Right hindlimb (tissue), 1 donor: ENCODE measurements at places on chromosomes 2 and 18.

- no peak for DNase-seq
Measured at GRCh38 chr2:226615891-226616290, 183.7 kb downstream of the IRS1 start.

DNA sequence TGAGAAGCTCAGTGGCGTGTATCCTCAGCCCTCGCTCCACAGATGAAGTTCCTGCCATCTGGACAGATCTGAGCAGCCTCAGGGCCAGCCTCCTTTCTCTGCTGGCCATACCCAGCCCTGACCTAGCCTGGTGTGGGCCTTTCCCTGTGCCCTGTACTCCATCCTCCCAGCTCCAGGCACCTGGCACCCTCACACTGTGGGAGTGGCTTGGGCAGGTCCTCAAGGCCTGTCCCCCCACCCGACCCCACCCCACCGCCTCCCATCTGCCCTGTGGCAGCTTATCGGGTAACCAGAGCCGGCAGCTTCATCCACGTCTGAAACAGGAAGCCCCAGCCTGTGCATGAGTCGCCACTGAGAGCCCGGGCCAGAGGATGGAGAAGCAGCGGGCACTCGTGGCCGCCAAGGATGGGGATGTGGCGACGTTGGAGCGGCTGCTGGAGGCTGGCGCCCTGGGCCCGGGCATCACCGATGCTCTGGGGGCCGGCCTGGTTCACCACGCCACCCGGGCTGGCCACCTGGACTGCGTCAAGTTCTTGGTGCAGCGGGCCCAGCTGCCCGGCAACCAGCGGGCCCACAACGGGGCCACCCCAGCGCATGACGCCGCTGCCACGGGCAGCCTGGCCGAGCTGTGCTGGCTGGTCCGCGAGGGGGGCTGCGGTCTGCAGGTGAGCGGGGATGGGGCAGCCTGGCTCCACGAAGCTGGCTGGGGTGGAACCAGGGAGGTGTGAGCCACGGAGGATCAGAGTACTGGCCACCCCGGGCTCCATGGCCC lies at the start of gene ESPNL:
ESPNL (plus strand) TSS at position 292 of the 772 bp plus-strand sequence; CDS start at position 372, 80 bp downstream.
- no peak for DNase-seq

GRCh38 chr2:241893265-241893664 lies 23.7 kb downstream of the RTP5 start:
- no peak for DNase-seq

GRCh38 chr18:56632070-56633022 lies 6.0 kb downstream of the TXNL1 start:
- no peak for DNase-seq

DNA sequence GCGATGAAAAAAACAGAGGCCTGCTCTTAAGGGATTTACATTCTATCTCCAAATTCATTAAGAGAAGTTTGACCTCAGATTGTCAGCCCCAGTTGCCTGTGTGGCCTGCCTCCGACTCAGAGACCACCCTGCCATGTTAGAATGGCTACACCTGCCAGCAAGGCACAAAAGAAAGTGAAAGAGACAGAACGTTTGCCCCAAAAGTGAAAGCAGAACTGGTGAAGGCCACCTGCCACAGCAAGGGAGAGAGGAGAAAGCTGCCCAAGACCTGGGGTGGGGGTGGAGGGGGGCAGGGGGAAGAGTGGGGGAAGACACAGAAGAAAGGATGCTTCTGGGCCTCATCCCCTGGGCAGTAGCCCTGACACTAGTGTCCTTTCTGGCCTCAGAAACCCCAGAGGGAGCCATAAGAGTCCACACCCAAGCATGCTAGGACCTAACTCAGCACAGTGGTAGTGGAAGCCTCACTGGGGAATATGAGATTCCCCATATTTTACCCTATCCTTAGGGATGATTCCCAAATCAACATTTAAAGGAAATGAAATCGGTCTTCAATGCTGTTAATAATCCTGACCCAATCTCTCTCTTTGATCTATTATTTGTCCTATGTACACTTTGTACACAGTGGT lies 389.7 kb downstream of the TXNL1 start:
- no peak for DNase-seq

DNA sequence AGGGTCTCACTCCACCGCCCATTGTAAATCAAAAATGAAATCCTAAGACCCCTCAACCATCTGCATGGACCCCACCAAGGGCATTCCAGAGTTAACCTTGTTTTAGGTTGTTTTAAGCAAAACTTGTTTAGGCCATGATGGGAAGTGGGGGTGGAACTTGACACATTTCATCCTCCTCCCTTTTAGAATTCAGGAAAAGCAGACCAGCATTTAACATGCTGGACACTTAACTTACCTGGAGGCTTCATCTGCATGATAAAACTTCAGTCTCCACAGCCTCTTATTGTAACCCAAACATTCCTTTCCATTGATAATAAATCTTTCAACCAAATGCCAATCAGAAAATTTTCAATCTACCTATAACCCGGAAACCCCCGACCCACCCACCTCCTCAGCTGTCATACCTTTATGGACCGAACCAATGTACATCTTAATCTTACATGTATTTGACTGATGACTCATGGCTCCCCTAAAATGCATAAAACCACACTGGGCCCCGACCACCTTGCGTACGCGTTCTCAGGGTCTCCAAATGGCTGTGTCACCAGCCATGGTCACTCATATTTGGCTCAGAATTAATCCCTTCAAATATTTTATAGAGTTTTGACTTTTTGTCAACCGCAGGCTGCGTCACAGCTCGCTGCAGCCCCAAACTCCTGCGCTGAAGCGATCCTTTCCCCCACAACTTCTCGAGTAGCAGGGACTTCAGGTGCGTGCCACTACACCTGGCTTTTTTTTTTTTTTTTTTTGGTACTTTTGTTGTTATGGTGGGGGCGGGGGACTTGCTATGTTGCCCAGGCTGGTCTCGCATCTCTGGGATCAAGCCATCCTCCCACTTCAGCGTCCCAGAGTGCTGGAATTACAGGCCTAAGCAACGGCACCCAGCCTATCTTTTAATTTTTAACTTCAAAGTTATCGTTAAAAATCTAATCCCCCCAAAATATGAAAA lies 917 bp downstream of the MPPE1 start:
- no peak for DNase-seq
